ENCODE measurements at places on chromosomes 6 and 20.

DNA sequence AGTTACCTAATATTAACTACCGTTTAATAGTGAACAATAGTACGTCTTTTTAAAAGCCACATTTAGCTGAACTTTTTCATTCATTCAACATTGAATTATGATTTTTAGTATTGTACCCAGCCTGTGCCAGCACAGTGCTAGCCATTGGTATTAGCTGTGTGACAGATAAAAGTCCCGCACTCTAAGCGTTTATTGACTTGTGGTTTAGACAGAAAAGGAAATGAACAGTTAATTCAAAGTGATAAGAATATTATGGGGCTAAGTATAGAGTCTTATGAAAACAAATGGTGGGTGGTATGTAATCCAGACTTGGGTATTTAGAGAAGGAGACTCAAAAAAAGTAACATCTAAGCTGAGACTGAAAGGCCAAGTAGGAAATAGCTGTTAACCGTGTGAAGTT is 202.3 kb downstream of the RPS12 start:
- no peak for DNase-seq

DNA sequence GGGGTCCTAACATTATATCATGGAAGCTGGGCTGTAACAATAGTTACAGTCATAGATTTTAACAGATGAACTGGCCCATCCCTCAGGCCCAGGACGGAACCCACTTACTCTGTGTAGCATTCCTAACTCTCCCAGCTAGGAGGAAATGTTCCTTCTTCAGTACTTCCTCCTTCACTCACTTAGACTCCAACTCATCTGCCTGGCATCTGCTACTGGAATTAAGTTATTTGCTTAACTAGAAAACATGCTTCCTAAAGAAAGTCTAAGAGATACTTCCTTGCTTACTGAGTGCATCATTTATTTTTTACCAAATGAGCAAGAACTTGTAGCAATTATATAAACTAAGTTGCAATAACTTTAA is 20.5 kb downstream of the GCLC start:
- no peak for DNase-seq

DNA sequence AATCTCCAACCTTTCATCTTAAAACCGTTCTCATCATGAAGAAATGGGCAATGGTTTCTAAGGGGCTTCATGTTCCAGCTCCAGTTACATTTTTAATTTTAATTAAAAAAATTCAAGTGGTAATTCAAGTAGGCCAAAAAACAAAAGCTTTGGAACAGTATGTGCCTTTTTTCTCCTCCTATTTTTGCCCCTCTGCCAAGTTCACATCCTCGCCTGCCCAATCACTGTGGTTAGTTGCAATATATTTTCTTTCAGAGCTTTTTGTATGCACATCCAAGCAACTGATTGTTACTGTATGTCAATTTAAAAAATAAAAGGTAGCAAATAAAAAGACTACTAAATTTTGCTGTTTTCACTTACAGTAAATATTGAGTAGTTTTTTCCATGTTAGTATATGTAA is 99.8 kb upstream of the B3GAT2 start:
- DNase-seq, result no peak

DNA sequence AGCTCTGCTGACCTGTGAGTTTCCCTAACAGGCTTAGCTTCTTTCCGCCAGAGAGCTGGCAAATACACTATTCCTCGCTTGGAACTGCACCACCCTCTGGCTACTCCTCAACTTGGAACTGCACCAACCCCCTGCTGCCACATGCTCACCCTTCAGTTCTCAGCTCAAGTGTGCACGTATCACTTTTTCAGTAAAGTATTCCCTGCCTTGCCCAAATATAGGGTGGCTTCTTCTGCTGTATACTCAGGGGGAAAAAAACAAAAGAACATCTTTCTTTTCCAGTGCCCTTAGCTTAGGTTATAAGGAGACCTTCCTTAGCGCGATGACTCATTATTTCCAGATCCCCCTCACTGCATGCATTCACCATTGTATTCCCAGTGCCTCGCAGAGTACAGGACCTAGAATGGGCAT is 21.2 kb downstream of the GNAS-AS1 start:
- DNase-seq, result no peak

GRCh38 chr6:115067690-115068447 is 725.0 kb upstream of the HS3ST5 start:
- no peak for DNase-seq

DNA sequence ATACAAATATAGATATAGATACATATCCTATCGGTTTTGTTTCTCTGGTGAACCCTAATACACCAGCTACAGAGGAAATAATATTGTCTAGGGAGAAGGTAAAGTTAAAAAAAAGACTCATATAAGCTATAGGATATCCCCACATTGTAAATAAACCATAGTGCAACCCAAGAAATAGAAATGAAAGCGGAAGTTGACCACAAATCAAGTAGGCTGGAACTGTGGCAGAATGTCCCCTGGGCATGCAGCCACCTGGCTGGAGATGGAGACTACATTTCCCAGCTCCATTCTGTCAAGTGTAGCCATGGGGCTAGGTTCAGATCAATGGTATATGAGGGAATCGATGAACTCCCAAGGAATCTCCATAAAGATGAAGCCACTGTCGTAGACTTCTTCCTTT is 70.1 kb upstream of the RPS6KA2 start:
- DNase-seq, result no peak

Data from activated CD8-positive, alpha-beta memory T cell treated with anti-CD3 and anti-CD28 coated beads for 1 hour (primary cell).